Hindlimb muscle (tissue), 1 donor: ENCODE measurements at places on chromosomes 11 and 22. TPM values are rescaled to one million over a fixed set of nuclear protein-coding genes. Genes with fewer than 3 reads are reported as not detected.

Gene SOX6
- 30.0 TPM for polyA plus RNA-seq

DNA sequence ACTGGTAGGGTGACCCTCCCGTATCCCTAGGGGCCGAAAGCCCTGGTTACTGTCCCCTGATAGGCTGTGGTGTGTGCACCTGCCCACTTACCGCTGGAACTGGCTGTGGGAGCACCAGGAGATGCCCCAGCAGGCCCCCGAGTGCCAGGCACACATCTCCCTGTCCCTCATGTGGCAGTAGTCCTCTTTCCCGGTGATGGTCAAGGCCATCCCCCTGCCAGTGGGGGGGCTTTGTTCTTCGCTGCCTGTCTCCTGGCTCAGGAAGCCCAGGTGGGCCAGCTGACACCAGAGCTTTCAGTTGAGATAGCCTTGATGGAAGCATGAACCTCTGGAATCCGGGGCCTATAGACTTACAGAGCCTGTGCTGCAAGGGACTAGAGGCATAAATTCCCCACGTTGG is 100.5 kb downstream of the MPPED1 start:
- DNase-seq, result no peak

Gene APOL1
- 7.0 TPM for polyA plus RNA-seq

- DNase-seq, result peak; percentile 87
These were observed at the start of gene TRIM3 for GRCh38 chr11:6473451-6474412. TRIM3 (minus strand) TSS chr11:6473941; CDS start chr11:6465695, 8,246 bp downstream.

- DNase-seq, result no peak
These were observed 66.3 kb downstream of the PRMT3 start for GRCh38 chr11:20453657-20454316.

Gene PNPLA5
- polyA plus RNA-seq, result not detected

Gene LMO1
- polyA plus RNA-seq, result 1.9 TPM

- no peak for DNase-seq
These were observed 35.2 kb upstream of the TFIP11 start for GRCh38 chr22:26547426-26547825.

DNA sequence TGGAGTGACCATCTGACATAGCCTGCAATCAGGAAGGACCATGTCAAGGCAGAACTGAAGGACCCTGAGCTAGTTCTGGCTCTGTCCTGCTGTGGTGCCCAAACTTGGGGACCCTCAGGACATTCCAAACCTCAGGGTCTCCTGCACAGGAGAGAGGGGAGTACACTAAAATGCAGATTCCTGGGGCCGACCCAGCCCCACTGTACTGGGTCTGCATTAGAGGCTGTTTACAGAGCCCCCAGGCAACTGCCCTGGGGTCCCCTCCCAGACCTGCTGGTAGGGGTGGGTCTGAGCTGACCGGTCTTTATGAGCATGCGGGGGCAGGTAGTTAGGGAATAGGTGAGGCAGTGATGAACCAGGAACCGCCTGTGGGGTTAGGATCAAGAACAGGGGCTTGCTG is 6.8 kb downstream of the TRPM5 start:
- DNase-seq, result no peak

DNA sequence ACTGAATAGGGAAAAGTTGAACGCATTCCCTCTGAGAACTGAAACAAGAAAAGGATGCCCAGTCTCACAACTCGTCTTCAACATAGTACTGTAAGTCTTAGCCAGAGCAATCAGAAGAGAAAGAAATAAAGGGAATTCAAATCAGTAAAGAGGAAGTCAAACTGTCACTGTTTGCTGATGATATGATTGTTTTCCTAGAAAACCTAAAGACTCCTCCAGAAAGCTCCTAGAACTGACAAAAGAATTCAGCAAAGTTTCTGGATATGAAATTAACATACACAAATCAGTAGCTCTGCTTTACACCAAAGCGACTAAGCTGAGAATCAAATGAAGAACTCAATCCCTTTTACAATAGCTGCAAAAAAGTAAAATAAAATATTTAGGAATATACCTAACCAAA is 471.2 kb upstream of the CNTN5 start:
- no peak for DNase-seq

DNA sequence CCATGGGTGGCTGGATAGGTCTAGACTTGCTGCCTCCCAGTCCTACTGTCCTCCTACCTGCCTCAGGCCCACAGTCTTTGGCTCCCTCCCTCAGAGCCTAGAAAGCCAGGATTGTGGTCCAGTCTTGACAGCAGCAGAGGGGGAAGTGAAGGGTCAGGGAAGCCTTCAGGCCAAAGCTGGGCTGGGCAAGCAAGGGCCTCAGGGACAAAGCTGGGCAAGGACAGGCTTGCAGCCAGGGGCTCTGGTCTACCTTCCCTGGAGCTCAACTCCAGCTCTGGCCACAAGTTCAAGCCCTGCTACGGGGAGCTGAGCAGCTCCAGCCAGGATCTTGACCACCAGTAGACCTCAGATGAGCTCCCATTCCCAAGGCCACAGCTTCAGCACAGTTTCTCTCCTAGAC is 14.9 kb downstream of the LMO1 start:
- DNase-seq, result no peak

GRCh38 chr11:111541254-111542061 is 938 bp downstream of the LAYN start:
- peak; percentile 58 for DNase-seq
